ENCODE measurements at places on chromosomes 3 and 15.

DNA sequence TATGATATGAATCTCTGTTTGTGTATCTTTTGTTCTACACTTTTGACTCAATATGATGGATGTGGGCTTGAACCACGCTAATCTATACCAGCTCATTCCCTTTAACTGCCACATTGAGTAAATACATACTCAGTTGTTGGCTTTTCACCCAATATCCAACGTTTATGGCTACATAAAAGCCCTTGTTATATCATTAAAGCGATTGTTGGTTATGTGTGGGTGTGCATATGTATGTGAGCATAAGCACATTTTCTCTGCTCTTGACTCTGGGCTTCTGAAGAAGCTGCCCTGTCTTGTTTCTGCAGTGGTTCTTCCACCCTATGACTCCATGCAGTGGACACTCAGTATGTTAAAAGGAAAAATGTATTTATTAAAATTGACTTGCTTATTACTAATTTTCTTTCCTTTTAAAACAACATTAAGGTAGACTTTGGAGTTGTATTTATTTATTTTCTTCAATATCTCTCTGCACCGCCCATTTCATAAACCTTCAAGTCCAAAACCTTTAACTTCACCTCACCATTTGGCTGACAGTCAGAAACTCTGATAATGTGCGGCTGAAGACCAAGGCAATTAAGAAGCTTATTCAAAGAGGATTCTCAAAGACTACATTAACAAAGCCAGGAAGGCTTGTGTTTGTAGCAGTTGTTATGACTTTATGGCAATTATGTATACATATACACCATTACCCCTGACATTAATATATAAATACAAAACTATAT is 156.1 kb downstream of the THRB start:
- no peak for DNase-seq

DNA sequence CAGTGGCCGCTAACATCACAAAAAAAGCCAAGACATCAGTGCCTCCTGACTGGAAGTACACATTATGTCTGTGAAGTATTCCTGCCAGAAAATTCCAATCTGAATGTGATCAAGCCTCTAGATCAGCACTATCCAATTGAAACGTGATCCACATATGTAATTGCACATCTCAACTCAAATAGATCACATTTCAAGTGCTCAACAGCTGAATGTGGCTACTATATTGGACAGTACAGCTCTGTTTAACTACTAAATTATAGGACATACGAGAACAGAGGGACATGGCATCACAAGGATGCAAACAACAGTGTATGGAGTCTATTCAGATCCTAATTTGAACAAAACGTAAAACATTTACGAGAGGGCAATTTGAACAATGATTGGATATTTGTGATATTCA is 542 bp upstream of the UBAP1L start:
- DNase-seq = no peak

GRCh38 chr3:177460047-177460446 is 262.8 kb upstream of the TBL1XR1 start:
- DNase-seq = no peak

- DNase-seq = no peak
Measured at GRCh38 chr15:75136118-75136517, 65.6 kb upstream of the C15orf39 start.

GRCh38 chr3:162764808-162765071 is 1268.1 kb downstream of the OTOL1 start:
- no peak for DNase-seq

DNA sequence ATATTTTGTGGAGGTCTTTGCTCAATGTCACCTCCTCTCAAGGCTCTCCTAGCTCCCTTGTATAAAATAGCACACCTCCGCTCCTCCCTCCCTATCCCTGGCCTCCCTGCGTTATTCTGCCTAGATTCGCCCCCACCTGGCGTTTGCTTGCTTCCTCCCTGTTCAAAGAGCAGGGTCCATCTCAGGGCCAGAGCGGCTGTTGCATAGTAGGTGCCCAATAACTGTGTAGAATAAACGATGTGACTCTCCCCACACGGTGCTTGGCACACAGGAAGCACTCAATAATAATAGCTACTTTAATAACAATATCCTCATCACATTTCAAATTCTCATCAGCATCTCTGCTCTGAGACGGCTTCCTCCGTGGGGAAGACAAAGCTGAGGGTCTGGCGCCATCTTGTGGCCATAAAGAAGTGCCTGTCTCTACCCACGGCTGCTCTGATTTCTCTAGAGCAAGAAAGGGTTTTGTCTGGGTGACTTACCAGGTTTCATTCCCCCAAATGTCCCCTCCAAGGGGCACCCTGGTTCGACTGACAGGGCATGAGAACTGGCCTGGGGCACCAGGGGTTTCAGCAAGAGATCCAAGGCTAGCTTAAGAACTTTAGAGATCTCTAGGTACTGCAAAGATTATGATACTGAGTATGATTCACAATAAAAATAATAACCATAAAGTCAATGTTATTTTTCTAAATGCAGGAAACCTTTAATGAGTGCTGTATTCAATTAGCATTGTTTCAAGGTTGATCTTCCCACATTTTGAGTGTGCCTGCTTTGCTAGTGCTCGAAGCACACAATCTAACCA is 16.1 kb downstream of the CD276 start:
- DNase-seq = peak; percentile 72

- DNase-seq = peak; percentile 68
Measured at GRCh38 chr3:10198761-10199649, 34.3 kb downstream of the IRAK2 start.

DNA sequence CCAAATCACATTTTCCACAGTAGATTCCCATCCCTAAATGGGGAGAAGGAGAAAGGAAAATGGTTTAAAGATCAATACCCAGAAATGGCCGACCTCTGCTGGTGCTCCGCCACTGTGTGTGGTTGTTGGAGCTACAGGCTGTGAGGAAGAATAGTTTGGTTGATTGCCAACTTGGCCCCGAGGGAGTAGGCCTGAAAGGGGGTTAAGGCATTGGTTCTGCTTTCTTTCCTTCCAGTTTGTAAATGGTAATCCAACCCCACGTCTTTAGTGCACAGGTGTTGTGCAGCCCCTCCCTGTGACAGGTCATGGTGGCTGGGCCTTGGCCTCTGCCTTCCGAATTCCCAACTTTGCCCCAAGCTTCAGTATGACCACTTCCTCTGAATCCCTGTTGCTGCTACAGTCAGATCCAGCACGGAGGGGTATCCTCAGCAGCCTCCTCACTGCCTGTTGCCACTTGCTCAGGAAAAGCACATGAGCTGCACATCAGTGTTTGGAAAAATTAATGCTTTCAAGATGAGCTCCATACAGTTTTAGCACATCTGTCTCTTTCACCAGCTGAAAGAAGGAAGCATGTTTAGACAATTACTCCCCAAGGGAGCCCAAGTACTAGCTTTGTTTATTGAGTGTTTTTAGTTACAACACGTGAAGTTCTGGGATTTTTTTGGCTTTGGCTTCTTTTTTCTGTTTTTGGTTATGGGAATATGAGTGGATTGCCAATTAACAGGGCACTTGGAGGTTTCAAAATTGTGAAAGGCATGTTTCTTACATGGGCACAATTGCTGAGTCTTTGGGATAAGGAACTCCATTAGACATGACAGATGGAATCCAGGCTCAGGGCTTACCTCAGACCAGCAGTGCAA is 92.3 kb upstream of the ROPN1 start:
- DNase-seq = no peak

DNA sequence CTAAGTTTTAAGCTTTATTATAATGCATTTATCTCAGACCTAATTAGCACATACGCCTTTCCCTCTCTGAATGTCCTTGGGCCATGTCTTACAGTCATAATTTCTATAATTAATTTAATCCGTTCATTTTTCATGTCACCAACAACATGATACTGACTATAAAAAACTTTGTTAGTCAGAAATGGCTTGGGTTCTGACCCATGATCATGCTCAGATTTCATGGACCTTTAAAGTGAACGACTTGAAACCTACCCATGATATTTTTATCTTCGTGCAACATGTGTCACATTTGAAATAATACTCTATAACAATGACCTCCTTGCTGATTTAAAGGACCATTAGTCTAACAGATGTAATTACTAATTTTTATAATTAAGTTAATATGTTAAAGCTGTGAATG is 1033.8 kb downstream of the DIPK2A start:
- no peak for DNase-seq
